ENCODE measurements at places on chromosomes 5 and 9.

GRCh38 chr5:76427206-76428140, 24.4 kb downstream of the IQGAP2 start:
- DNase-seq, result no peak

- no peak for DNase-seq
Measured at GRCh38 chr9:82763656-82764055, 299.3 kb downstream of the RASEF start.

- no peak for DNase-seq
Measured at GRCh38 chr9:123997665-123998277, 13.8 kb upstream of the LHX2 start.

- no peak for DNase-seq
Measured at GRCh38 chr9:18994263-18994916, 38.6 kb downstream of the SAXO1 start.

- peak; percentile 78 for DNase-seq
Measured at GRCh38 chr5:58849921-58850667, 267.2 kb downstream of the RAB3C start.

DNA sequence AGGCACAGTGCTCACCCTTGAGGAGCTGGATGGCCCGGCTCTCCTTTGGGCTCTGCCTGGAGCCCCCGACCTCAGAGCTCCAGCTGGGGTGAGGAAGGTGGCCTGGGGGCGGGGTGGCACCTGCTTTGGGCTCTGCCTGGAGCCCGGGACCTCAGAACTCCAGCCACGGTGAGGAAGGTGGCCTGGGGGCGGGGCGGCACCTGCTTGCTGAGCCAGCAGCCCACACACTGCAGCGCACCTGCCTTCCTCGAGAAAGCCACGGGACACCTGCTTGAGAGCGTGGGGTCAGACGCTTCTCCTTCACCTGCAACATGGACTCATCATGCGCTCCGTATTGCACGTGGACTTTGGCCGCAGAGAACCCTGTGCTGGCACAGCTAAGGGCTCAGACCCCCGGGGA, 51.8 kb downstream of the IRX2 start:
- no peak for DNase-seq

DNA sequence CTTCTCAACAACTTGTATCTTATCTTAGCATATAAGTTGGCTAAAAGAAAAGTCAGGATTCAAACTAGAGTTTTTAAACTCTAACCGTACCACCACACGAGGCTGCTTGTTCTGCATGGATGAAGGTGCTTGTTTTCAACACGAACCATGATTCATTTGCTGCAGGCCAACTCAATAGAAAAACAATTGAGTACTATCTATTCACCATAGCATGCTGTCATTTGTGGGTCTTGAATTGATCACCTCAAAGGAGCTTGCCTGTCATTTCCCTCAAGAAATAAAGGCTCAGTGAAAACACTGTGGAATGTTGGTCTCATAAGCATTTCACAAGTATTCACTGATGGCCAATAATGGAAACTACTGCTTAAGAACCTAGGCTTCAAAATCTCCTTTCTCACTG, 21.0 kb upstream of the GRIA1 start:
- DNase-seq, result no peak

GRCh38 chr5:78699552-78700153, 51.1 kb upstream of the LHFPL2 start:
- no peak for DNase-seq

DNA sequence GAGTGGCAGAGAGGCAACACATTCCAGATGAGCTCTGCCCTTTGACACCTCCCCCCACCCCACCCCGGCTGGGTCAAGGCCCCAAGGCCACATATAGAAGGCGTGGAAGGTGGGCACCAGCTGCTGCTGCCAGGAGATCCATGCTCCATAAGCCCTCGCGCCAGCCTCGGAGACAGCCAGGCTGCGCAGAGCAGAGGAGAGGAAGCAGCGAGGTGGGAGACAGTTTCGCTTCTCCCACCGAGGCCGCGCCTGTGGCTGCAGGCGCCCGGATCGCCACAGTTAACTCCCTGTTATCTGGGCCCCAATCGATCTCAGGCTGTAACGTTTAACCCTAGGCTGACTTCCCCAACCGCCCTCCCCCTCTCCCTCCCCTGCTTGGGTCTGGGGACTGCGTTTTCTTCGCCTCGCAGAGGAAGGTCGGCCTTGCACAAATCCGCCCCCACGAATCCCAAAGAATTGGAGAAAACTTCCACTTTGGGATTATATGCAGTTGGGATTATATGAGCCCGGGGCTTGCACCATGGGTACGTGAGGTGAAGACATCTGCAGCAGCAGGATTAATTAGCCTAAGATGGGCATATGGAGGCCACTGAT, 1.1 kb upstream of the CXXC5 start:
- peak; percentile 85 for DNase-seq

- no peak for DNase-seq
Measured at GRCh38 chr5:149452665-149453617, 73.8 kb upstream of the IL17B start.

DNA sequence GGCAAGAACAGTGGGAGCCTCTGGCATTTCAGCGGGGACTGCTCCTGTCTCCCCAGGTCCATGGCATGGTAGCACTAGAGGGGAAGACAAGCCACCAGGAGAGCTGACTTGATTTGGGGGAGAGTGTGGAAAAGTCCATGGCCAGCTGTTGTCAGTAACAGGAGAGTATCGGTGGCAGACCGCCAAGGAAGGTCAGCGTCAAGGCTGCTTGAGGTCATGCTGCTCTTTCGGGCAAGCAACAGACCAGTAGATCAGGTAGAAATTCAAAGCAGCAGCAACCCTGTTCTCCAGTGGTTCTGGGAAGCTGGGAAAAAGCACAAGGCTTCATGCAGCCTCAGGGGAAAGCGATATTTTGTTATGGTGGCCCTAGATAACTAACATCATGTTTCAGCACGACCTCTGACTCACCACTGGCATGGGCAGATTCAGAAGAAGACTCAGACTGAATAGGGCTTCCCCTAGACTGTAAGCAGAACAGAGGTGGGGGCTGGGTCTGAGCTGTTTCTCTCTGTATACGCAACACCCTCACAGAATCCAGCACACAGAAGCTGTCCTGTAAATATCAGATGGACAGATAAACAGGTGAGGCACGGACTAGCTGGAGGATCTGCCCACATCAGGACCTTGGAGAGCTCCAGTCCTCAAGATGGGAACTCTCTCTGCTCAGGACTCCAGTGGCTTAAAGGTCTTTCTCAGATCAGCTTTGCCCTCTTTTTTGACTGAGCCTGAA, 35.2 kb upstream of the PLEKHG4B start:
- peak; percentile 69 for DNase-seq

DNA sequence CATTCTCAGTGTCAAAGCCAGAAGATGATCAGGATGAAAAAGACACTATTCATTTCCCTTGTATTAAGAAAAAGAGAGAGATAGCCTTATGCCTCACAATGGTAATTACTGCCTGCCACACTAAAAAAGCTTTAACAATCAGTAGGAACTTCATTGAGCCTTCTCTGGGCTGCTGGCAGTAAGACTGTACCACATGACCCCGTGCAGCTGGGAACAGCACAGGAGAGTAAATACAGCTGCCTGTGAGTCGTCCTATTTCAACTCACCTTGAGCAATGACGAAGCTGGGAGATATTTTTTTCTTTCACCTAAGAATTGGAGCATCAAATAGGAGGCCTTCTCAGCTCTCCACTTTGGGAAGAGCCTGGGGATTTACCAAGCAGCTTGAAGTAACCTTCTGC, 316.3 kb downstream of the GABRB2 start:
- DNase-seq, result no peak

DNA sequence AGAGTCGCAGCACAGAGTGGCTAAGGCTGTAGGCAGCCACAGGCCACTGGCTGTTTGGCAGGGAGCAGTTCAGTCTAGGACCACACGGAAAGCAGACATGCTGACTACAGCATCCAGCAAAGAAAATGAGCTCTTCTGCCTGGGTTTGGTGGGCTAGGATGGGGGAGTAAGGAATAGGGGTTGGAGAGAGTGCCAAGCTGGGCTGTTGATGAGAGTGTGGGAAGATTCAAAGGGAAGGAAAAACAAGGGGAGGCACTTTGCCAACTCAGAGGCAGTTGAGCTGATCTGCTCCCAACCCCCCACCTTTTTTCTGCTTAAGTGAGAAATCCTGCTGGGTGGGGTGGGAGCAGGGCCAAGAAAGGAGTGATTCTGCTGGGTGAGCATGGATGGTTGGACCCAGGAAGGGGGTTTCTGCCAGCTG, 35.9 kb downstream of the SVEP1 start:
- DNase-seq, result no peak

DNA sequence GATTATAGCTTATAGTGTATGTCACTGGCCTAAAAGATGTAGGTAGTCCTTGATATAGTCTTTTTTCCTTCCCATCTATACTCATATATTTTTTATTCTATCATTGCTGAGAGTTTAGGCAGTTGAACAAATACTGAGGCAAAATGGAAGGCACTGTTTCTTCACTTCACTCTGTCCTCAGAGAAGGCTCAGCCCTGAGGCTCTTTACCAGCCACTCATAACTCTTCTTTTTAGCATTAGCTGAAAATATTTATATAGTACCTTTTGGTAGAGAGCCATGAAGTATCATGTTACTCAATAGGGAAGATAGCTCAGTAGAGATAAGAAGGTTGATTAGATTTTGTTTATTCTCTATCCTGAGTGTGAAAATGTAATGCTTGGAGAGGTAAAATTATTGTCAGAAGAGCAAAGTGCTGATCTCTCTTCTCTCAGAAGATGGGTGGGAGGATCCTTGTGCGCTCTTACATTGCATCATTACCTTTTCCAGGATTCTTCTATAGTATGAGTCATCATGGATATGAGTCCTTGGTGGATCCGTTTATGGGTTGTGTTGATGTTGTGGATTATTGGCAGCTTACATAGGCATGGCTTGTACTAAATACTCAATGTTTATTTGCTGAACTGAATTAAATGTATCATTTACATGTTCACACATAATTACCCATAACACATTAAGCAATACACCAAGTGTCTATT, 88.1 kb downstream of the ANXA1 start:
- DNase-seq, result no peak

DNA sequence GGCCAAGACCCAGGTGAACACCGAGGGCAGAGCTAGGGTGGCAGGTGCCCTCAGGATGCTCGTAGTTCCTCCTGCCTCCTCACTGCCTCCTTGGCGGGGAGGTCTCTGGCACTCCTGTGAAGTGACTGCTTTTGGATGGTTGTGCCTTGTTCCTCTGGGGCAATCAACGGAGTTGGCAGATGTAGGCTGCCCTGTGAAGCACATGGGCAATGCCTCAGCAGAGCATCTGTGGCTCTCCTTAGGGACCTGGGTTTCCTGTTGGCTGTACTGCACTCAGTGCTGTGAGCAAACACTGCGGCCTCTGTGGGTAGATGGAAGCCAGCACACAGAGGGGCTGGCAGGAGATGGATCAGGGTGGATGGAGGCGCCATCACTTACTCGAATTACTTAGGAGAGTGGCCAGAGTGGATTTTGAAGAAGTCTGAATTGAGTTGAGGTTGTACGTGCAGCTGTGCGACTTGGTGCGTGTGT, 71.4 kb upstream of the COL5A1 start:
- DNase-seq, result no peak

GRCh38 chr9:108535526-108535925, 320.3 kb downstream of the ACTL7B start:
- DNase-seq, result peak; percentile 38

GRCh38 chr5:8892926-8893325, 652.9 kb downstream of the SEMA5A start:
- DNase-seq, result no peak

All from hematopoietic multipotent progenitor cell treated with erythropoietin and hydrocortisone succinate and interleukin-3 and kit ligand, for 6 days (in vitro differentiated cells).